Fibroblast of the aortic adventitia (primary cell): ENCODE measurements at places on chromosomes 12 and 14. TPM values are rescaled to one million over a fixed set of nuclear protein-coding genes. Genes with fewer than 3 reads are reported as not detected.

GRCh38 chr14:103699901-103700752 is 15.1 kb downstream of the XRCC3 start:
- no peak for DNase-seq

DNA sequence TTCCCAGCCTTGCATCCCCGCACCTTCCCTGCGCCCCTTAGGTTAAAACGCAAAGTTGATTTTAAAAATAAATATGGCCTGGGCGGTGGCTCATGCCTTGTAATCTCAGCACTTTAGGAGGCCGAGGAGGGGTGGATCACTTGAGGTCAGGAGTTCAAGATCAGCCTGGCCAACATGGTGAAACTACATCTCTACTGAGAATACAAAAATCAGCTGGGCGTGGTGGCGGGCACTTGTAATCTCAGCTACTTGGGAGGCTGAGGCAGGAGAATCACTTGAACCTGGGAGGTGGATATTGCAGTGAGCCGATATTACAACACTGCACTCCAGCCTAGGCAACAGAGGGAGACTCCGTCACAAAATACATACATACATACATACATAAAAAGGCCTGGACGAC is 96.0 kb downstream of the GCH1 start:
- DNase-seq = no peak

DNA sequence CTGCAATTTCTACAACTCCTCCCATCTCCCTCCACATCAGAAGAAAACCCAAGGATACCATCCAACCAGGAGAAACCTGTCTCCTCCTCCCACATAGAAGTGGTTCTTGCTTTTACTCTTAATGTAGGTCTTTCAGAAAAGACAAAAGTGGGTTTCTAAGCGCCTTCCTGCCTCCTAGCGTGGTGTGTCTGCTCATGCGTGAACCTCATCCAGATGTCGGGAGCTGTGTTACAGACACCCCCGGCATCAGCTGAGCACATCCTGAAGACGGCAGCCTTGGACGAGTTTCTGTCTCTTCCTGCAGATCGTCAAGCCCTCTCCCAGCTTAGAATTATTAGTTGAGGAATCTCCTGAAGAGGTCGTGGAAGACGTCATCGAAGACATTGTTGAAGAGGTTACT is 9.5 kb downstream of the LRRC43 start:
- no peak for DNase-seq

GRCh38 chr14:43503508-43503907 is 1003.6 kb downstream of the FSCB start:
- peak; percentile 1 for DNase-seq

DNA sequence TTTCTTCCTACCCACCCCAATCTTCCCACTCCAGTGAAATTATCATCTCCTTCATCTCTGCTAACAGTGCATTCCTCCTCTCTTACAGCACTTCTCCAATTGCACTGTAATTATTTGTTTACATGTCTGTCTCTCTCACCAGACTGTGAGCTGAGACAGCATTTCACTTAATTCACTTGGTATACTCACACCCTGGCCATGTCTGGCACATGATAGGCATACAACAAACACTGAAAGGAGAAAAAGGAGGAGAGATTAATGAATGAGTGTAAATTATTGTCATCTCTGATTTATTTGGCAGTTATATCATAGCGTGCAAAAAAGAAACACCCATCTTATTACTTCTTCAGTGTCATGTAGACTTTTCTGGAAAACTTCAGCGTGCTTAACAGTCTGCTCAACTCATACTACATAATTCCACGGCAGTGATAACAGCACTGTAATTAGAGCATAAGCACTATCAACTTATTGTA is 452.3 kb downstream of the ADAMTS20 start:
- DNase-seq = no peak

DNA sequence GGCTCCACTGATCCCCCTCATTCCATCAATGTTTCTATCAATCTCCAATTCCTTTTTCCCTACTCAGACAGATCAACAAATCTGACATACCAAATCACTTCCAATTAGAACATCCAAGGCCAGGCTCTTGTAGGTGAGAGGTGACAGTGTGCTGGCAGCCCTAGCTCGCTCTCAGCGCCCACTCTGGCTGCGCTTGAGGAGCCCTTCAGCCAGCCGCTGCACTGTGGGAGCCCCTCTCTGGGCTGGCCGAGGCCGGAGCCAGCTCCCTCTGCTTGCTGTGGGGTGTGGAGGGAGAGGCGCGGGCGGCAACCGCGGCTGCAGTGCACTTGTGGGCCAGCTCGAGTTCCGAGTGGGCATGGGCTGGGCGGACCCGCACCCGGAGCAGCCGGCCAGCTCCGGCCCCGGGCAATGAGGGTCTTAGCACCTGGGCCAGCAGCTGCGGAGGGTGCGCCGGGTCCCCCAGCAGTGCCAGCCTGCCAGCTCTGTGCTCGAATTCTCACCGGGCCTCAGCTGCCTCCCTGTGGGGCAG is 6.0 kb upstream of the ITPR2 start:
- DNase-seq = no peak

GRCh38 chr12:106113042-106113441 is 25.7 kb downstream of the NUAK1 start:
- DNase-seq = peak; percentile 30

GRCh38 chr12:10015450-10015849 is 5.0 kb downstream of the CLEC12B start:
- peak; percentile 6 for DNase-seq

DNA sequence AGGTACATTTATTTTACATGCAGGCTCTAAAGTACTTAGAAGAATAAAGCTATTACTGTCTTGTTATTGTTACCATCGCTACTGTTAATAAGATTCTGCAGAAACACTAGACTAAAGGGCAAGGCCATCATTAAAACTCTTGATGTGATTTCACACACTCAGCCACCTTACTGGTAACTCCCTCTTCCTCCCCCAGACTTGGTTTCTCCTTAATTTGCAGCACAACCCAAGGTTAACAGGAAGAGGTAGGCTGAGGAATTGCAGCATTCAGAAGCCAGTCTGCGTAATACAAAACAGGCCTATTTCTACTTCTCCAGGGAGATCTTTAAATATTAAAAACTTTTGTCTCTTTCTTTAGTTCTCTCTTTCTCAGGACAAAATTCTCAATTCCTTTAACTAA is 210.3 kb downstream of the BTG1 start:
- no peak for DNase-seq

GRCh38 chr14:75453817-75454434 is 26.1 kb downstream of the JDP2 start:
- DNase-seq = no peak

GRCh38 chr12:132506328-132507160 is 16.6 kb downstream of the FBRSL1 start:
- DNase-seq = peak; percentile 69

- DNase-seq = no peak
Observed at GRCh38 chr14:104105822-104106470, 20.4 kb downstream of the ASPG start.

DNA sequence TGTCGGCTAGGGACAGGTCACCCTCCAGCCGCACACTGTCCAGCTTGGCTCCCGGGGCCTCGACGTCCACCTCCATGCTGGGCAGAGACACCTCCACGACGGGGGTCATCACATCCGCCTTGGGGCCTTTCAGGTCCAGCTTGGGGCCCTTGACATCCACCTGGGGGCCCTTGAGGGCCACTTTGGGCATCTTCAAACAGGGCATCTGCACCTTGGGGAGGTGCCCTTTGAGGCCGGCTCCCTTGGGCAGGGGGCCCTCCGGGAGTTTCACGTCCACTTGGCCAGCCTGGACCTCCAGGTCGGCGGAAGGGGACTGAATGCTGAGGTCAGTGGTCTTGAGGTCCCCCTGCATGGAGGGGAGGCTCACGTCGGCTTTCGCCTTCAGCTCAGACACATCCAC is 17.9 kb downstream of the PLD4 start:
- DNase-seq = no peak

GRCh38 chr12:51496895-51497294 is 72.3 kb downstream of the SLC4A8 start:
- no peak for DNase-seq

DNA sequence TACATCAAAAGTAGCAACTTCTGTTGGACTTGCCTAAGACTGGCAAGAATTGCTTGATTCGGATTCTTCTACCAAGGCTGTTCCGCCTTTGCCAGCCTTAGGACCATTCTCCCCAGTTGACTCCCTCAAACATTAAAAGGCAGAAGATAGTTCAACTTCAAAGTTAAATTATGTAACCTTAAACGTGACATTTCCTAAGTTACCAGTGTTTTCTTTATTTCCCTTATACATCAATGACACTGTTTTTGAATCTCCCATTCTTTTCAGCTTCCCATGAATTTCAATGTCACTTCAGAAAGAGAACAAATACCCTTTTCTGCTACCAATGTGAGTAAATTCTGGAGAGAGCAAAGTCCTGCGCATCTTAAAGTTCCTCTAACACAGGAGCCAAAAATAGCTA is 25.2 kb downstream of the CAPRIN2 start:
- DNase-seq = no peak

- no peak for DNase-seq
Observed at GRCh38 chr14:50001999-50002925, 109.4 kb downstream of the ARF6 start.

- peak; percentile 29 for DNase-seq
Observed at GRCh38 chr12:123024819-123025391, 44.4 kb downstream of the ARL6IP4 start.

GRCh38 chr12:76542908-76543307 is 16.7 kb downstream of the OSBPL8 start:
- DNase-seq = no peak

GPR84 gene
- not detected in 2 replicates for total RNA-seq

GPRC5D gene
- total RNA-seq = not detected in 2 replicates

DPPA3 gene
- not detected in 2 replicates for total RNA-seq

SHMT2 gene
- 233 and 303 TPM in 2 replicates for total RNA-seq

DACT1 gene
- total RNA-seq = 13.6 and 23.0 TPM in 2 replicates

OR4K14 gene
- total RNA-seq = not detected in 2 replicates

C14orf119 gene
- 13.0 and 60.2 TPM in 2 replicates for total RNA-seq

CABP1 gene
- total RNA-seq = 0.54 TPM in 1 of 2 replicates, not detected in the other

PLA2G1B gene
- total RNA-seq = not detected in 2 replicates

FLRT2 gene
- total RNA-seq = 48.6 and 72.3 TPM in 2 replicates

TPPP2 gene
- total RNA-seq = not detected in 2 replicates
